ENCODE measurements at places on chromosomes 13 and 19.

DNA sequence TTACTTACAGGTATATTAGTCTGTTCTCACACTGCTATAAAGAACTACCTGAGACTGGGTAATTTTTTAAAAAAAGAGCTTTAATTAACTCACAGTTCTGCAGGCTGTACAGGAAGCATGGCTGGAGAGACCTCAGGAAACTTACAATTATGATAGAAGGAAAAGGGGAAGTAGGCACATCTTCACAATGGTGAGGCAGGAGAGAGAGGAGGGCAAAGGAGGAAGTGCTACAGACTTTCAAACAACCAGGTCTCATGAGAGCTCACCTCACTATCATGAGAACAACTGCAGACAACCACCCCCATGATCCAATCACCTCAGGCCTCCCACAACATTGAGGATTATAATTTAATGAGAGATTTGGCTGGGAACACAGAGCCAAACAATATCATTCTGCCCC lies 511.7 kb downstream of the SLITRK6 start:
- DNase-seq, result no peak

- no peak for DNase-seq
Observed at GRCh38 chr19:29576761-29577648, 29.1 kb upstream of the POP4 start.

- DNase-seq, result no peak
Observed at GRCh38 chr13:99178636-99179035, 22.0 kb upstream of the UBAC2 start.

GRCh38 chr19:20351244-20351643 lies 184.2 kb downstream of the ZNF486 start:
- no peak for DNase-seq

GRCh38 chr19:40799558-40800338 lies 757 bp downstream of the EGLN2 start:
- no peak for DNase-seq

- DNase-seq, result no peak
Observed at GRCh38 chr13:112448621-112449544, 72.7 kb downstream of the SPACA7 start.

- no peak for DNase-seq
Observed at GRCh38 chr19:34276614-34277013, 22.3 kb downstream of the GARRE1 start.

GRCh38 chr19:7383284-7383683 lies 34.5 kb downstream of the ARHGEF18 start:
- no peak for DNase-seq

- no peak for DNase-seq
Observed at GRCh38 chr19:14676762-14677161, 2.1 kb upstream of the ADGRE3 start.

GRCh38 chr13:22451327-22451741 lies 729.4 kb upstream of the SGCG start:
- DNase-seq, result no peak

GRCh38 chr13:41455725-41456419 lies 1.5 kb upstream of the RGCC start:
- DNase-seq, result no peak

DNA sequence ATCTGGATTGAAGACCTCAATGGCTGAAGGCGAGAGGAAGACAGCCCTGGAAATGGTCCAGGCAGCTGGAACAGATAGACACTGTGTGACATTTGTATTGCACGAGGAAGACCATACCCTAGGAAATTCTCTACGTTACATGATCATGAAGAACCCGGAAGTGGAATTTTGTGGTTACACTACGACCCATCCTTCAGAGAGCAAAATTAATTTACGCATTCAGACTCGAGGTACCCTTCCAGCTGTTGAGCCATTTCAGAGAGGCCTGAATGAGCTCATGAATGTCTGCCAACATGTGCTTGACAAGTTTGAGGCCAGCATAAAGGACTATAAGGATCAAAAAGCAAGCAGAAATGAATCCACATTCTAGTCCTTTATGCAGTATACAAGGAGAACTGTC lies 1.2 kb downstream of the POLR1D start:
- no peak for DNase-seq

GRCh38 chr13:106942563-106942962 lies 374.6 kb upstream of the ARGLU1 start:
- DNase-seq, result no peak

- DNase-seq, result no peak
Observed at GRCh38 chr19:508204-509150, 1.2 kb downstream of the TPGS1 start.

- no peak for DNase-seq
Observed at GRCh38 chr19:5624018-5624663, 1.3 kb downstream of the SAFB start.

DNA sequence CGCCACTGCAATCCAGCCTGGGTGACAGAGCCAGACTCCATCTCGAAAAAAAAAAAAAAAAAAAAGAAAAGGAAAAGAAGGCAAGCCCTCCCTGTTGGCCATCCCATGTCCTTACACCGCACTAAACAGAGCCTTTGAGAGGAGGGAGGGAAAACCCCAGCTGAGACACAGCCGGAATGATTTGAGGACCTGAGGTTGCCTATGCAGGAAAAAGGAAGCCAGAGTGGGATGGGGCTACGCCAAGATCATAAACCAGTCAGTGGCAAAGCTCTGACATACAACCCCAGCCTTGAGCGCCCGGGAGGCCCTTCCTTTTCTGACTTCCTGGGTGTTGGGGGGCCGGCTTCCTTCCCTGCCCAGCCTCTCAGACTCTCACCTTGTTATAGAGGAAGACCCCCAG lies 12.5 kb upstream of the CHERP start:
- DNase-seq, result no peak

GRCh38 chr13:20431687-20432384 lies 93.8 kb downstream of the CRYL1 start:
- DNase-seq, result no peak

DNA sequence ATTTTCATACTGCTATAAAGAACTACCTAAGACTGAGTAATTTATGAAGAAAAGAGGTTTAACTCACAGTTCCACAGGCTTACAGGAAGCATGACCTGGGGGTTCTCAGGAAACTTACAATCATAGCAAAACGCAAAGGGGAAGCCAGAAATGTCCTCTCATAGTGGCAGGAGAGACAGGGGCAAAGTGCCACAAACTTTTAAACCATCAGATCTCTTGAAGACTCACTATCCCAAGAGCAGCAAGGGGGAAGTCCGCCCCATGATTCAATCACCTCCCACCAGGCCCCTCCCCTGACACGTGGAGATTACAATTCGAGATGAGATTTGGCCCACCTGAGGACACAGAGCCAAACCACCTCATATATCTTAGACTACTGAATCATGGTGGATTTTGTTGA lies 198.7 kb downstream of the KCTD12 start:
- DNase-seq, result no peak

- no peak for DNase-seq
Observed at GRCh38 chr13:83620530-83621220, 261.6 kb downstream of the SLITRK1 start.

DNA sequence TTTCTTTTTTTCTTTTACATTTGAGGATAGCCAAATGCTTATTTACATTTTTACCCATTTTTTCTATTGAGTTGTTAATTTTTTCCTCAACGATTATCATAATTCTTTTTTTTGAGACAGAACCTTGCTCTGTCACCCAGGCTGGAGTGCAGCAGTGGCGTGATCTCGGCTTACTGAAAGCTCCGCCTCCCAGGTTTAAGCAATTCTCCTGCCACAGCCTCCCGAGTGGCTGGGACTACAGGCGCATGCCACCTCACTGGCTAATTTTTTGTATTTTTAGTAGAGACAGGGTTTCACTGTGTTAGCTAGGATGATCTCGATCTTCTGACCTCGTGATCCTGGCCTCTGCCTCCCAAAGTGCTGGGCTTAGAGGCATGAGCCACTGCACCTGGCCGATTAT lies 208.7 kb downstream of the LIG4 start:
- no peak for DNase-seq

DNA sequence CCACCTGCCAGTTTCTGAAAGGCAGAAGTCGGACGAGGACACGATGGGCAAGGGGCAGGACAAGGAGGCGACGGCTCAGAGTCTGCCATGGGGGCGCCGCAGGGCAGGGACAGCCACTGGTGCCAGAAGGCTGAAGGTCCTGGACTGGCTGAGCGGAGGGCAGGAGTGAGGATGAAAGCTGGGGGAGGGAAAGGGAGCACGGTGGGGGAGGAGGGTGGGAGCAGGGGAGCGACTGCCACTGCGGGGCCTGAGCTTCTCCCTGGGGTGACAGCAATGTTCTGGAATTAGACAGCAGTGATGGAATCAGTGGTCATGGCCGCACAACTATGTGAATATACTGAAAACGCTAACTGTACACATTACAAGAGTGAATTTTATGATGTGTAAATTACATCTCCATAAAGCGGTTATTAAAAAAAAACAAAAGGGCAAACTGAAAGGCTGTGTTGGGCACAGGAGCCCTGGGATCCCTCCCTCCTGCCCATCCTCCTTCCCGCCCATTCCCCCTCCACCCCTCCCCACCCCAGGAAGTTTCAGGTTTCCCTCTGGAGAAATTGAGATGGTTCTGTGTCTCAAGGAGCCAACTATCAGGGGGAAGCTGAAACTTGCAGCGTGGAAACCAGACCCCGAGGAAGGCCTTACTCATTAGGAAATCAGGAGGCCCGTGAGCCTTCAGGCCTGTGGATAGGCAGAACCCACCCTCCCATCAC lies 15.9 kb downstream of the MLLT1 start:
- no peak for DNase-seq

GRCh38 chr13:35354882-35355281 lies 121.6 kb downstream of the MAB21L1 start:
- DNase-seq, result no peak

- no peak for DNase-seq
Observed at GRCh38 chr19:17107546-17108452, 32.2 kb downstream of the MYO9B start.

- DNase-seq, result no peak
Observed at GRCh38 chr13:53144826-53145225, 116.2 kb downstream of the OLFM4 start.

- no peak for DNase-seq
Observed at GRCh38 chr13:95440441-95441088, 112.0 kb upstream of the CLDN10 start.

- DNase-seq, result no peak
Observed at GRCh38 chr13:44394658-44395057, 21.0 kb downstream of the SERP2 start.

DNA sequence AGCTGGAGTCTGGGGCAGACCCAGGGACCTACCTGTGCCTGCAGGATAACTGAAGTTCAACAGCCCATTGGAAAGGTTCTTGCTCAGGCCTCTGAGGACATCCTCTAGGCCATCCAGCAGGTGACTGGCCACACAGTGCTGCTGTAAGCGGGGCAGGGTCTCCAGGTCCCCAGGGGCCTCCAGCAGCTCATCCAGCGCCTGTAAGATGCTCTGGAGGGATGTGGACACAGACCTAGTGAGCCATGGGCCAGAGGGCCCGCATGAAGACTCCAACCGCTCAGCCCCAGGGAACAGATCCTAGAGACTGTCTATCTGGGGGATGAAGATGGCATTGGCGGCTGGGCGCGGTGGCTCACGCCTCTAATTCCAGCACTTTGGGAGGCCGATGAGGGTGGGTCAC lies 14.0 kb downstream of the ADGRE2 start:
- DNase-seq, result no peak

DNA sequence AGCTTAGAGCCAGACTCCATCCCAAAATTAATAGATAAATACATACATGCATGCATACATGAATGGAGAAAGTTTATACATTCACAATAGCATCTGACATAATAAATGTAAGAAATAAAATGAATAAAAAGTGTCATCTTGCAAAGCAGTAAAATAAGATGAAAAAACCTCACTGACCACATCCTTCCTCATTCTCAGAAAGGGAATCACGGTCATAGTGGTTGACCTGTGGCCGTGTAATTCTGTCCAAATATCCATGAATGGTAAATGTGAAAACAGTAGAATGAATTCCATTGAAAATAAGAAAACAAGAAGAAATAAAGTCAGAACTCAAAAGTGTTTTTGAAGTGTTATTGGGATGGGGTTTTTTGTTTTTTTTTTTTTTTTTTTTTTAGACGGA lies 9.8 kb upstream of the CDC42EP5 start:
- DNase-seq, result no peak

DNA sequence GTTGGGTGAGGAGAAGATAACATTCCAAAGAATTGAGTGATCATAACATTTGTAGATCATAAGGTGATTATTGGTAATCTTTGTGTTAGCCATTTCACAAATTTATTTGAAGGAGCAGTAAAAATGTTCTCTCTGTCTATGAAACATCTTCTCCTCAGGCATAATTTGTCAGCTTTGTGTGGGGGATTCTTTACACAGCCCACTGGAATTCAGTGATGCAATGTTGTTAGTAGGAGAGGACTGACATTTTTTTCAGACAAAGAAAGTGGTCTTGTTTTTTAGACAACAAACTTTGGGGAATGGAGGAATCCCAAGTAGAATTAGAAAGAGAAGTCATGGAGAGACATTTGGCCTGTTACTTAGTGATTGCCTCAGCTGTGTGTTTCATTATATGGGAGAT lies 100.3 kb downstream of the ITGBL1 start:
- no peak for DNase-seq

DNA sequence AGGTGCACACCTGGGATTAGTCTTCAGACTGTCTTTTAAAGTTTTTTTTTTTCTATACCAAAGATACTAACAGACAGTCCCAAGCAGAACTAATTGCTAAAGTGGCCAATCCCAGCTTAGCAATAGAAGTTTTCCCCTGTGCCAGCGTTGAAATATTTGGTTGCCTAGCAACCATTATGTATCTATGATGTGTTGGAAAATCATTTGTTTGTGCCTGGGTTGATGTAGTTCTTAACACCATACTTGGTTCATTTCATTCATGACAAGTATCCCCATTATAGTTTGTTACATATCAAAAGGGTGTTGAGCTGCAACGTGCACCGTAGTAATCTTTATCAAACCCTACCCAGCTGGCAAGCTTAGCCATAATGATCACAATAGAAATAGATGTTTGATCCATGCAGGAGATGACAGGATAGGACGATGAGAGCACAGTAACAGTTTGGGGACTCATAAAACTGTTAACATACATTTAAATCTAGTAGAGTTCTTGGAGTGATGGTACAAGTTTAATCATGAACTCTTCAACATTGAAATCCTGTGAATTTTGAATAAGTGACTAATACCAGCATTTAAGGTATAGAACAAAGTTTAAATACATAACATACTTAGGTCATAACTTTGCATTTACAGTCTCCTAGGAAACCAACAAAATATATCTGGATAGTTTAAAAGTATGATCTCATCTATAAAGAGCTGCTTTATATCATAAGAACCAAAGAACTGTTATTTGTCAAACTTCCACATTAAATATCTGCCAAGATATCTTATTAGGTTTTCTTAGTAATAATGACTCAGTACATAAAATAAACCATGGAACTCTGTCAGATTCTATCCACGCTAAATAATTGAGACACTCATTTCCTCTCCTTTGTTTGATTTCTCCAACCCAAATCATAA lies 73.4 kb downstream of the MBNL2 start:
- no peak for DNase-seq

- no peak for DNase-seq
Observed at GRCh38 chr13:43688227-43688907, 98.4 kb downstream of the ENOX1 start.

DNA sequence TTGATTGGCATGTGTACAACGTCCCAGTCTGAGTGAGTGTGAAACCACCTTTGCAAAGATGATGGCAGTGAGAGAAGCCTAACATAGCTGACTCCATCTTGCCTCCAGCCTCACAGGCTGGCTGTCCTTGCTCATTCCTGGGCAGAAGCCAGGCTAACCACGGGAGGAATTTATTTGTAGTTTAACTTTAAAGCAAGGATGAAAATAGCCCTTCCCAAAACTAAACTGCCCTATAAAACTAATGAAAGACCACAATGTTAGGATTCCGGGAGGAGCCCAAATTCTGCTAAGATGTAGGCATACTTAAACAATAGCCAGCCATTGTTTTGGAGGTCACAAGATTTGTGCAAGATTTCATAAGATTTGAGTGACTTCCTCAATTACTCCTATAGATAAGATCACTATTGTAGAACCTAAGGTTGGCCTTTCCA lies 96.6 kb upstream of the LSM14A start:
- no peak for DNase-seq

Data from T-helper 17 cell (primary cell).